ENCODE measurements at places on chromosomes 7 and 10.

DNA sequence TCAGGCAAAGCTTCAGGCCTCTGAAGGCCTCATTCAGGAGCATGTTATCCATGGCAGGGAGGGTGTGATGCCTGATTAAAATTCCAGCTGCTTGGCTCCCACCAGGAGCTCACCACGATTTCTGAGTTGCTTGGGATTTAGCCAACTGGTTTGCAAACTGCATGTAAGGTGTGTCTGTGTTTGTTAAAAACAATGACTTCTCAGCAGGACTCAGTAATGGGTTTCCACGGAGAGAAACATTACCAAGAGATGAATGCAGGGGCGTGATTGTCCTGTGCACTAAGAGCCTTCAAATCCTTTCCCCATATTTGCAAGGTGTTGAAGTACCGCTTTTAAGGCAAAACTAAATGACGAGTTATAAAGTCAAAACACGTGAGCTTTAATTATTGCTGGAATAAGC is 88.8 kb upstream of the BTBD16 start:
- no peak for DNase-seq

DNA sequence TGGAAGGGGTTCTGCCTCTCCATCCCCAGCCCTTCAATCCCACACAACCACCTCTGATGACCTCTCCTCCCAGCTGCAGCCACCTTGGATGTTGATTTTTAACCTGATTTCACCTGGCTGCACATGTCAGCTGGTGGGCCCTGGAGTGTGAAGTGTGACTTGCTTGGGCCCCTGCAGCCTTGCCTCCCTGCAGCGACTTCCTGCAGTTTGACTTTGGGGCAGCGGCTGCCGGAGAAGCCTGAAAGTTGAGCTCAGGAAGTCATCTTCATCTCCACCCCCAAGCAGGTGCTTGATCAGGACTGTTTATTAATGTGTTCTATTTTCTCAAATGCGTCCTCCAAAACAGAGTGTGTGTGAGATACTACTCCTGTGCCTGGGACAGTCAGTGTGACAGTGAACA is 675.2 kb upstream of the GALNT17 start:
- DNase-seq: no peak

GRCh38 chr10:58239561-58240169 is 28.0 kb downstream of the IPMK start:
- DNase-seq: no peak

- no peak for DNase-seq
Observed at GRCh38 chr7:50533866-50534265, 31.3 kb downstream of the DDC start.

GRCh38 chr7:27171325-27171636 is 2.8 kb downstream of the HOXA10 start:
- no peak for DNase-seq

GRCh38 chr7:158891922-158892321 is 35.6 kb downstream of the DYNC2I1 start:
- DNase-seq: no peak

DNA sequence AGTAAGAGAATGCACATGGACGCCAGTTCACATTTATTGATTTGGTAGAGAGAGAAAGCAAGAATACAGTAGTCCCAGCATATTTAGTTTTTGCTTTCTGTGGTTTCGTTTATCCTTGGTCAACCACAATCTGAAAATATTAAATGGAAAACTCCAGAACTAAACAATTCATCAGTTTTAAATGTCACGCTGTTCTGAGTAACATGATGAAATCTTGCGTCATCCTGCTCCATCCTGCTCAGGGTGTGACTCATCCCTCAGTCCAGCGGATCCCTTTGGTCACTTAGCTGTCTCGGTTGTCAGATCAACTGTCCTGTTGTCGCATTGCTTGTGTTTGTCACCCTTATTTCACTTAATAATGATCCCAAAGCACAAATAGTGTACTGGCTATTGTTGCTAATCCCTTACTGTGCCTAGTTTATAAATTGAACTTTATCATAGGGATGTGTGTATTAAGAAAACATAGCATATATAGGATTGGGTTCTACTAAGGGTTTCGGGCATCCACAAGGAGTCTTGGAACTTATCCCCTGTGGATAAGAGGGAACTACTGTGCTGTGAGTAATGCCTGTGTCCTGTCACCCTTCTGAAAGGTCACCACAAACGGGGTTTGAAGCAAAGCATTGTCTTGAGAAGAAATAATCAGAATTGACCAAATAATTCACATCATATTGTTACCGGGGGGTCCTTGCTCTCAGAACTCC is 73.6 kb downstream of the OTUD1 start:
- no peak for DNase-seq

DNA sequence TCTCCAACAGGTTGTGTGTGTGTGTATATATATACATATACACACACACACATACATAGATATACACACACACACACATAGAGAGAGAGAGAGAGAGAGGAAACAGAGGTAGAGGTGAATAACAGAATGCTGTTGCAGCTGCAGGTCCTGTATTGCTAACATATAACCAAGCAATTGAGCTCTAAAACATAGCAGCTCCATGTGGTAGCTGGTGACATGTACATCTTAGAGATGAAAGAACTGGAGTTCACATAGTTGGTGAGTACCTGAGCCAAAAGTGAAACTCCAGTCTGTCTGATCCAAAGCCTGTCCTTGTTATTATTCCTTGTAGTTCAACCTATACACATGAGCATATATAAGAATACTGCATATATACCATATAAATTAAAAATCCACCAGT is 152.9 kb upstream of the CSTF2T start:
- no peak for DNase-seq

GRCh38 chr10:33265621-33266020 is 68.8 kb downstream of the NRP1 start:
- DNase-seq: no peak

DNA sequence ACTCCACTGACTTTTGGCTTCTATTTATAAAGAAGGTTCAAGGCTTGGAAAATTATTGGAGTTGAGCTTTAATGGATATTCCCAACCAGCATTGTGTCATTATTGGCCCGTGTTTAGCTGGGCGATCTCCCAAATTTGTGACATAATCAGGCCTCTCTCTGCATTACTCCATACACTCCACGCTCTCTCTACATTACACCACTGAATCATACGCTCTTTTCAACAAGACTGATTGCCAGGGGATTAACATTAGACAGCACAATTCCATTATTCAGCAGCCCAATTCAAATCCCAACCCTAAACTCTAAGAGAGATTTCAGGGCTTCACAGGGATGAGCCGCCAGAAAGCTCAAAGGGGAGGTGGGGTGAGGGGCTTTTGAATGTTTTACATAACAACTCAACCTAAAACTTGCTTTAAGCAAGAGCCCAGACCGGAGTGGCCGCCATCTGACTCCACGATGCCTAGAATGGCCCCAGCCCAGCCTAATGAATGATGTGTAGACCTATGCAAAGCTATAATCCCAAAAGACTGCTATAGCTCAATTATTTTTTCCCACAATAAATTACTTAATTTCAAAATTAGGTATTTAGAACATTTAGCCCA is 61.8 kb downstream of the FGFR2 start:
- DNase-seq: no peak

DNA sequence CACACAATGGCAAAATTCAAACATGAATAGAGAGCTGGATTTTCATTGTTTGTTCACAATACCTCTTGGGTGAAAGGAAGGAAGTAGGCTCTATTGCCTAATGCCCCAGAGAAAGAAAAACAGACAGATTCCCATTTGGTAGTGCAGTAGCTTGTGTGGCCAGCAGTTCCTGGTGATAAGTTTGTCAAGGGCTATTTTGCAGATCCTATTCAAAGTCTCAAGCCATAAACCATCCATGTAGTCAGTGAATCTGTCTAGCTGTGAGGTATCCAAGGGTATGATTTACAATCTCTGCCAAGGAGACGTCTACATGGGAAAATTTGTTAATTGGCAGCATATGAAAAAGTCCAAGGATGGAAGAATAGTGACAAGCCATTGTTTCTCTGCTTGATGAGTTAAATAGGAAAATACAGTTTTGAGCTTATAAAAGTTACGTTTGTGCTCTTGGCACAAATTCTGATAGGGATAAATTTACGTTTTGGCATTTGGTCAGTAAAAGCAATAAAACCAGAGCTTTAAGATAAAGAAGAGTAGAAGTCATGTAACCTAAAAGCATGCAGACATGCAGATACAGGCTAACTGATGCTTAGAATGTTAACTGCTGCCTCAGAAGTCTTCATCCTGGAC is 269.1 kb downstream of the GATA3 start:
- no peak for DNase-seq

DNA sequence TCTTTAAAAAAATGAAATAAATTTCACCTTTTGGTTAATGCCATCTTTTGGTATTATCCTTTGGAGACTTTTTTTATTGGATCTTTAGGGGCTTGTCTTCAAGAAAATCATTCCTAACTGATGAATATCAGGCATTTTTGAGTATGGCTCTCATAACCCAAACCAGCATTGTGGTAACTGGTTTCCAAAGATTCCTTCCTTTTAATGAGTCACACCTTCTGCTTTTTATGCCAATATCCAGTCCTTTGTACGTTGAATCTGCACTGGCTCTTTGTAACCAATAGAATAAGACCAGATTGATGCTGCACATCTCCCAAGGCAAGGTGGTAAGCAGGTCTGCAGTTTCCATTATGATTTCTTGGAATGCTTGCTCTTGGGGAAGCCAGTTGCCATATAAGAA is 89.1 kb downstream of the GPR158 start:
- no peak for DNase-seq

DNA sequence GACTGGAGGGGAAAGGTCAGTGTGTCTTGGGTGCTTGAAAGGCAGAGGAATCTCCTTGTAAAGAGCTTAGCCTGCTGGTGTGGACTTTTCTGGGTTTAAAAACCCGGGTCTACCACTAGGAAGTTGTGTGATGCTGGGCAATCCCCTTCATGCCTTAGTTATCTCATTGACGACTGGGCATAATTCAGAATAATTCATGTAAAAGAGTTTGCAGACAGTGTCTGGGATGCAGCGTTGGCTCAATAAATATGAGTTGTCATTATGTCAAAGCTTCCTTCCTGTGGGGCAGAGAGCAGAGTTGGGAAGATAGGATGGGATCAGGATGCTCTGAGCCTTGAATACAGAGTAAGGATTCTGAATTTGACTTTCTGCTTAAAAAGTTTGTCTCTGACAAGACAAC is 196.4 kb downstream of the ADRA2A start:
- no peak for DNase-seq

DNA sequence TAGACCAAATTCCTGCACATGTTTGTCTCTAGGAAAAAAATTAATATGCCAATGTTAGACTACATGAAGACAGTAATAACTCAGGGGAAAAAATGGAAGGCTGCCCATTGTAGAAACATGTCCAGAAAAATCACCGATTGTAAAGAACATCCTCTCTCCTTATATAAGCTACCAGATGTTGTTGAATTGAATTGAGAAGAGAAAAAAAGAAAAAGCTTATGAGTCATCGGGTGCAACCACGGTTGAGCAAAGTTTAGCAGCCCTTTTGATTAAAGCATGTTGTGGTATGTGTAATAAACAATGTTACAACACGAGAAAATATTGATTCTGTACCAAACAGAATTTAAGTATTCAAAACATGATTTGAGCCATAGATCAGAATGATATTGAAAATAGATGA is 102.3 kb upstream of the ARHGAP21 start:
- DNase-seq: no peak

- DNase-seq: no peak
Observed at GRCh38 chr7:92831716-92832533, 4.4 kb downstream of the CDK6 start.

- no peak for DNase-seq
Observed at GRCh38 chr10:35675846-35676245, 33.8 kb upstream of the FZD8 start.

DNA sequence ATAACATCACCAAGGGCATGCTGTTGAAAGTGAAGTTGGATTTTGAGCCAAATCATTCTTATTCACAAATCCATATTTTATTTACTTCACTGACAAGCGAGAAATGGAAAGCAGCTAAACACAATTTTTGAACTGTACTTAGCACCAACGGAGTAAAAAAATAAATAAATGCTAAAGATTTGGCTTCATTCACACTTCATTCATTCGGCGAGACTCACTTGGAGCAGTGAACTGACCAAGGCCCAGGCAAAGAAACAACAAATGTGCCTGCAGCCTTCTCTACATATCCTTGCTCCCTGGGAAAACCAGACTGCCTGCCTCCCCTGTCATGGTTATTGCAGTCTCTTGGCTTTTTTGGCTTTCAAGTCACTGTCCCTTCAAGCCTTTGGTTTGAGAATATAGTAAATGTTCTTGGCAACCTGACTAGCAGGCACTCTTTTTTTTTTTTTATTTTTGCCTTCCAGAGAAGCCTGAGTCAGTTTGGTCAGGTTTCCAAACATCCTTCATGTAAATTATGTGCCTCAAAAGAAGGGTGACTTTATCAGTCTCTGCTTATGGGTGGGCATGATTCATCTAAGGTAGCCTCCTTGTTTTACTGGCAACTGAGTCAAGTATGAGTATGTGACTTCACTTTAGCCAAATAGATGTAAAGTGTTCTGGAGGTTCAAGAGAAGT is 177.6 kb upstream of the MEOX2 start:
- no peak for DNase-seq

DNA sequence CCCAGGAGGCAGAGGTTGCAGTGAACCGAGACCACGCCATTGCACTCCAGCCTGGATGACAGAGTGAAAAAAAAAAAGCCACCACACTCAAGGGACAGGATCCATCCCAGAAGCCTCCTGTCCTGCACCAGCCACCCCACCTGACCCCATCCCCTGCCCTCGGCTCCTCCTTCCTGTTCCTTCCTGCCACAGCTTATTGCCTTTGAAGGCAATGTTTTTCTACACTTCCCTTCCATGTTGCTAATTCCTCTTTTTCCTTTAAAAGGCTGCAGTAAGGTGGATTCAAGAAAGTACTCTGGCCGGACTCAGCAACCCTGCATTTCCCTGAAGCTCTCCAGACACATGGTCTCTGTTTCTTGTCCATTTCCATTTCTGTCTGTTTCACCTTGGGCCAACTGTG is 80.9 kb downstream of the FAM171A1 start:
- DNase-seq: no peak

- no peak for DNase-seq
Observed at GRCh38 chr7:85162721-85163120, 24.1 kb downstream of the SEMA3D start.

DNA sequence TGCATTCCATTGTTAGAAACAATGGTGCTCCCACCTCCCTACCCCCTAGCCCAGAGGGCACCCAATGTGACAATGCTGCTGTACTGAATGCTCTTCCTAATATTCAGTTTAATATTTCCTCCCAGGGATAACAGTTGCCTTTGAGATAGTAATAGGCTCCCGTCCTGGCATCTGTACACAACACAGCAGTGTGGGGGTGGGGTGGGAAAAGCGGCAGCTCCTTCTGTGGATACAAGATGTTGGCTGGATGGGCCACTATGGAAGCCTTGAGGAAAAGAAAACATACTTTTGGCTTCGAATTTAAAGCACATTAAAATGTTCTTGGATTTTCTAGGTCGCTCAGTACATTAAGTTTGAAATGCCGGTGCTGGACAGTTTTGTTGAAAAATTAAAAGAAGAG is 9.2 kb upstream of the ZNF22 start:
- DNase-seq: no peak

- no peak for DNase-seq
Observed at GRCh38 chr10:72386916-72387586, 32.3 kb upstream of the DNAJB12 start.
